GM12891 (cell line): ENCODE measurements at places on chromosomes 3 and 15.

DNA sequence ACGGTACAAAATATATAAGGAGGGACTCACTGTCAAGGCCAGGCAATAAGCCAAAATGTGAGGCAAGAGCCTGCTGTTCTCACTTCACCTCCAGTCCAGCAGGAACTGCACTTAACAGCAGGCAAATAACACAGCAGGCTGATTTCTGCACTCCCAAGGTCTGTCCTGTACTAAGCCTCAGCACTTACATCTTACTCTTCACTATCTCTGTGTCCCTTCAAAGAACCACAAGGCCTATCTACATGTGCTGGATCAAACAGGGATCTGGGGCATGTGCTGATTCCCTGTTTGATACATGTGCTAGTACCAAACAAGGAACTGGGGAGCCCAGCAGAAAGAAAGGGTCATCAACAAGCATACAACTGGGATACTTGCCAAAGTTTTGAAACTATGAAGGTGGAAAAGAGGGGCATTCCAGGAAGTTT is 22.2 kb downstream of the UACA start:
- DNase-seq, result no peak

DNA sequence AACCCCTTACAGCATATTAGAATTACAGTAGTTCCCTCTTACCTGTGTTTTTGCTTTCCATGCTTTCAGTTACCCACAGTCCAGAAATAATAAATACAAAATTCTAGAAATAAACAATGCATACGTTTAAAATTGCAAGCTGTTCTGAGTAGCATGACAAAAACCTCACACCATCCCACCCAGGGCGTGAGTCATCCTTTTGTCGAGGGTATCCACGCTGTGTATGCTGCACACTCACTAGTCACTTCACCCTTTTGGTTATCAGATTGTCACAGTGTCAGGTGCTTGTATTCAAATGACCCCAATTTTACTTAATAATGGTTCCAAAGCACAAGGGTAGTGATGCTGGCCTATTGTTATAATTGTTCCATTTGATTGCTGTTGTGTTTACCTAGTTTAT is 72.5 kb upstream of the P3H2 start:
- no peak for DNase-seq

DNA sequence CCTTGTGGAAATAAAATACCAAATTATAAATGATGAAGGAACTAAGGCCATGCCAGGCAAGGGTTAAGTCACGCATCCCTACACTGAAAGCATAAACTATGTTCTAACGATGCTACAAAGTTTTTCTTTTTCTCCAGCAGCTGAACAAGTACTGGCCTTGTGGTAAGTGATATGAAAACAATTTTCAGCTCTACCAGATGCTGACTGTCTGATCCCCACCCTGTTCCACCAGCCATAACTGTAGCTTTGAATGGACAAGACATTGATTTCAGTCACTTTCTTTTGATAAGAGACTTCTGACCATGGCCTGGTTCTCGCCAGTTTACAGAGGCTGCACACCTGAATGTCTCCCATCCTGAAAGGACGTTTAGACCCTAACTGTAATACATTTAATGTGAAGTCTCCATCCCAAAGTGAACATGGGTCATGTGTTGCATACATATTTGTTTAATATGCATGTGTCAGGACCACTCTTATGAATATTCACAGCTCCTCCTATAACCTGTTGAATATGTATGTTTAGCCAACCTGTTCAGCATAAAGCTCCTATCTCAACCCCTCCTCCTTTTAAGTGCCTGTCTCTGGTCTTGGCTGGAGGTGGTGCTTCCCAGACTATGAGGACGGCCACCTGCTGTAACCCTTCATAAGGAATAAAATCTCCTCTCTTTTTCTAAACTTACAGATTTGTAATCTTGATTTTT is 33.4 kb downstream of the MASP1 start:
- no peak for DNase-seq

- DNase-seq, result no peak
Observed at GRCh38 chr3:66490984-66491383, 9.8 kb downstream of the LRIG1 start.

DNA sequence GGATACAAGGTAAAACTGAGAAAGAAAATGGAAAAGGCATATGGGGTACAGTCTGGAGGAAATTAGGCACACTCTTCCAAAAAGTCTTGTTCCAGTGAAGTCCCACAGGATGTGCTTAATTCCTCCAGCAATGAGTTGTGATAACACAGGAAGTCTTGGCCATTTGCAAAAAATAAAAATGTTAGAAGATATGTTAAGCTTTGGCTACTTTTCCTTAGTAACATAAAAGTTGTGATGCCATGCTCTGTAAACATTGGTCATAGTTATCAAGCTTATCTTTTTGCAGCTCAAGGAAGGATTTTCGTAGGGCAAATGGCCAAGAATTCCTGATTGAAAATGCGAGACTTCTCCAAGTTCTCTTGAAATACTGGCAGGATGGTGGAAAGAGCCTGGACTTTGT is 26.4 kb downstream of the LNP1 start:
- DNase-seq, result no peak

DNA sequence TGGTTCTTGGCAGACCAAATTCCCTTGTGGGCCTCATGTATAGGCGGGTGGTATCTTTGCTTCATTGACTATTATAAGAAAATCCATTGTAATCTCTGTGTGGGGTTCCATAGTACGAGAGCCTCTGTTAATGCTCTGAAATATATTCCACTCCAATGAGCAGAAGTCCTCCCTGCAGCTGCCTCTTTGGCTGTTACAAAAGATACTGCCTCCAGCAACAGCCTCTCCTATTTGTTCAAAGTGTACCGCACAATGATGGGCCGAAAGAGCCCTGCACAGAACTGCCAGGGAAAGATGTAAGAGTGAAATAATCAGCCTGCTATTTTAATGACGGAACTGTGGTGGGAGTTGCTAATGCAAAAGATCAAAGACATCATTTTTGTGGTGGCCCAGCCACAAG is 48.9 kb downstream of the GRK7 start:
- no peak for DNase-seq

- DNase-seq, result no peak
Observed at GRCh38 chr3:148955544-148956346, 35.6 kb upstream of the GYG1 start.

DNA sequence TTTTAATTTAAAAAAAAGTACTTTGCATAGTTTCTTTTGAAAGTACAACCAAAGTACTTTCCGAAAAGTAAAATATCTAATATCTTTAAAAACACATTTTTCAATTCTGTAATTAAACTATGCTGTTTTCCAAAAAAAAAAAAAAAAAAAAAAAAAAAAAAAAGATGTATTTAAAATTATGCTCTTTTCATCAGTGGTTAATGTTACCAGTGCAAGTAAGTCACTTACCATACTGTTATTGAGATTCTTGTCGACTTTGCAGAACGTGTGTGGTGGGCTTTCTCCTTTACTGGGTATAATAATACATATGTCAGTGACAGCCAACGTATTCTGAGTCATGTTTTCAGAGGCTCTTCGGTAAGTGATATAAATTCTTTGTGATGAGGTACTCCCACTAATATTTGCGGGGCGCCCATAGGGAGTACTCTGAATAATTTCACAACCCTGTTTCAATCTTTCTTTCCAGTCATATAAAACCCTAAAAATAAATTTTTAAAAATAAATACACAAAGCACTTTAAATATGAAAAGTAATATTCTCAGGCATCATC is 39.9 kb downstream of the DENND4A start:
- DNase-seq, result no peak

DNA sequence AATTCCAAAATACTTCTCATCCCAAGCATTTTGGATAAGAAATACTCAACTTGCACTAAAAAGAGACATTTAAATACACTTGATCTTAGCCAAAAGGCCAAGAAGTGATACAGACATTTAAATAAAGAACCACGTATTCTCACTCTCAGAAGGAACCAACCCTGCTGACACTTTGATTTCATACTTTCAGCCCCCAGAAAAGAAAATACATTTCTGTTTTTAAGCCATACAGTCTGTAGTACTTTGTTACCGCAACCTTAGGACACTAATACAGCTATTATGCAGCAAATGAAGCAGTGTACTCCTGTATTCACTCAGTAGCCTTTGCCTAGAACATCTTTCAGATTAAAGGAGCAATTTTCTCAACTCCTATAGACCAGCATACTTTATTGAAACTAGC is 86.7 kb downstream of the TBC1D5 start:
- no peak for DNase-seq

DNA sequence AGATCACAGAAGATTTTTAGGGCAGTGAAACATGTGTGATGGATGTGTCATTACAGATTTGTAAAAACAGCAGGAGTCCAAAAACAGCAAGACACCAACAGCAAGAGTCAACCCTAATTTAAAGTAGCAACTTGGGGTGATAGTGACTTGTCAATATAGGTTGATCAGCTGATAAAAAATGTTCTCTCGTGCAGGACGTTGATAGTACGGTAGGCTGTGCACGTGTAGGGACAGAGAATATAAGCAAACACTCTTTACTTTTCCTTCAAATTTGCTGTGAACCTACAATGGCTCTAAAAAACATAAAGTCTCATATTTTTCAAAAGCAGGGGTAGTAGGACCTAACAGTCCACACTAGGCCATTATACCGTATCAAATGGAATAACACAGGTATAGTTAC is 120.8 kb downstream of the STAG1 start:
- DNase-seq, result no peak

GRCh38 chr3:145698250-145698649 is 462.7 kb downstream of the PLOD2 start:
- no peak for DNase-seq

GRCh38 chr3:147119346-147119745 is 287.0 kb downstream of the ZIC4 start:
- no peak for DNase-seq
